MCF 10A (cell line): ENCODE measurements at places on chromosomes 1 and 21. TPM values are rescaled to one million over a fixed set of nuclear protein-coding genes. Genes with fewer than 3 reads are reported as not detected.
A peak's percentile ranks its signal among the peaks of the same experiment; 100 is the strongest.

The ECM1 gene
- 1.7 and 3.2 TPM in 2 replicates for total RNA-seq

The SLC45A1 gene
- 0.29 and 0.30 TPM in 2 replicates for total RNA-seq

The CTNNBIP1 gene
- total RNA-seq, result 31.3 and 31.4 TPM in 2 replicates

The C1QTNF12 gene
- total RNA-seq, result 1.5 and 3.3 TPM in 2 replicates

GRCh38 chr1:192763243-192763642 lies 45.6 kb upstream of the RGS2 start:
- H3K27ac ChIP-seq, result no peak overlapping the region
- H3K4me3 ChIP-seq, result no peak overlapping the region
- peak; percentile 51 for DNase-seq
- no peaks in the 10 kb centered on the region for H3K27me3 ChIP-seq

GRCh38 chr1:156622581-156623297 lies 3.5 kb downstream of the HAPLN2 start:
- peaks cover 78% of the 10 kb centered on the region for H3K27me3 ChIP-seq
- H3K4me3 ChIP-seq, result peak overlapping the region; percentile 5
- DNase-seq, result no peak
- peaks cover 12% of the 10 kb centered on the region for H3K4me1 ChIP-seq

DNA sequence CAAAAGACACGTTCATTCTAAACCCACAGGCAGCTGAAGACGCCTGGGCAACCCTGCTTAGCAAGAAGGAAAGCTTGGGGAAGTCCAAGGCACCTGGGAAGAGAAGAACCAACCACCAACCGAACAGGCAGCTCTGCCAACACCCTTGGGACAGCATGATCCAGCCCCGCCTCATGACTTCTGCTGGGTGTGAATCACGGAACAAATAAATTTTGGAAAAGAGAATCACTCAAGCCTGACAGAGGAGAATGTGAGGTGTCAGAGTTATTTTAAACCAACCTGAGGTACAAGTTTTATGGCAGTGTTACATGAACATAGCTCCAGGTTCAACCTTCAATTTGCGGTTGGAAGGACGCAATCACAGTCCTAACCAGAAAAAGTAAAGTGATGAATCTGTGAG lies 10.0 kb upstream of the PADI4 start:
- peak overlapping the region; percentile 35 for H3K4me3 ChIP-seq
- peak overlapping the region; percentile 73 for H3K27ac ChIP-seq
- peak; percentile 82 for DNase-seq
- no peaks in the 10 kb centered on the region for H3K27me3 ChIP-seq

DNA sequence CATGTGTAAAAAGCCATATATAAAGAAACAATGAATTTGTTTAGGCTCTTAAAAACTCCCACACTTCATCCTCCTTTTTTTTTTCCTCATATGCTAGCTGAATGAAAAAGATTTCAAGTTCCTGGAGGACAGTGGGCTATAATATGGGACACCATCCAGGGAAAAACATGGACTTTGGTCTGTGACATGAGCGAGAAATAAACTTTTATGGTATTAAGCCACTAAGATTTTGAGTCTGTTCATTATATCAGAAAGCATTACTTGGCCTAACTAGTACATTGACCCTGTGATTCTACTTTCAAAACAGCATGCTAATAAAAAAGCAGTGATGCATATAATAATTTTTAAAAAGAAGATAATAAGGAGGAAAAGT lies 392.3 kb upstream of the CAMK1G start:
- H3K27ac ChIP-seq, result no peak overlapping the region
- H3K4me3 ChIP-seq, result no peak overlapping the region
- no peaks in the 10 kb centered on the region for H3K36me3 ChIP-seq
- no peaks in the 10 kb centered on the region for H3K4me1 ChIP-seq
- H3K27me3 ChIP-seq, result no peaks in the 10 kb centered on the region

DNA sequence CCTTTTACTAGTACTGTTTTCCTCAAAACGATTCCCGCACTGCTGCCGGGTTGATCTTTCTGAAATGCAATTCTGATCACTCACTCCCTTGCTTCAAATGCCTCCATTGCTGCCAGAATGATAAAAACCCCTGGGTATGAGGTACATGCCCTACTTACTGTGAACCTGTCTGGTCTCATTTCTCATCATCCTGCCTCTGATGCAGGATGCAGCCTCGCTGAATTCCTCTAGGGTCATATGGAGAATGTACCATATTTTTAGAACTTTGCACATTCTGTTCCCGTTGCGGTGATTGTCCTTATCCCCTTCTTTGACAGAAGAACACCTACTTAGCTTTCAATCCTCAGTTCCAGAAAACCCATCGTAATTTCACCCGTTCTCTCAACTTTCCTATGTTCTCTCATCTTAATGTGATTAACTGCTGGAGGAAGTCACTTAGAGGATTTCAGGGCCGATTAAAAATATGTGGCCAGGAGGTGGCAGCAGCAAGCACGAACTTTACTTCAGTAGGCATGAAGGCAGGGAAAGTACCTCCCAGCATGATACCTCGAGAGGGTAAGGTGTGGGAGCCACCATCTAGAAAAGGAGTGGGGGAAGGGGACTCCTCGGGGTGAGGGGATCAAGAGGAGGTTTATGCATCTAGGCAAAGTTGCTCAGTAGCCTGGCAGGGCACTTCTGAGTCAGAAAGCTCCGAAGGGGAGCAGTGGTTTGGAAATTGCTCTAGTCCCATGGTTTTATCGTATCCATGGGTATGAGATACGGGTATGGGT lies 361.5 kb upstream of the ZP4 start:
- H3K36me3 ChIP-seq, result no peaks in the 10 kb centered on the region
- no peak overlapping the region for H3K27ac ChIP-seq
- H3K4me1 ChIP-seq, result peaks cover 7% of the 10 kb centered on the region
- H3K4me3 ChIP-seq, result no peak overlapping the region
- DNase-seq, result peak; percentile 84
- no peaks in the 10 kb centered on the region for H3K27me3 ChIP-seq

DNA sequence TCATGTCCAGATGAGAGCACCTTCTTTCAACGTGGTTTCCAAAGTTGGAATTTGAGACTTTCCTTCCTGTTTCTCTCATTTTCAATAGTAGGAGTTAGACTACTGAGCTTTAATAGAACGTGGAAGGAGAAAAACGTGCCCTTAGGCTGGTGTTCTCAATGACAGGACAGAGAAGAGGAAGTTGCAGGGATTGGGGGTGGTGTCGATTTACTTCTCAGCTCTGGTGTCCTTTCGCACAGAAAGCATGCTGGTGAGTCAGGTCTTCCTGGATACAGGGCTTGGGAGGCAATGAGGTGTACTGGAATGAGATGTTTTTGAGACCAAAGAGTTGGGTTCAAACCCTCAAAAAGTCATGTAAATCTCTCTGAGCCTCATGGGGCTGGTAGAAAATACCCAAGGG lies 67.1 kb downstream of the HIVEP3 start:
- no peak overlapping the region for H3K4me3 ChIP-seq
- DNase-seq, result peak; percentile 85
- no peaks in the 10 kb centered on the region for H3K36me3 ChIP-seq
- no peak overlapping the region for H3K27ac ChIP-seq
- H3K27me3 ChIP-seq, result no peaks in the 10 kb centered on the region

- peaks cover 21% of the 10 kb centered on the region for H3K4me1 ChIP-seq
- no peak for DNase-seq
- no peaks in the 10 kb centered on the region for H3K36me3 ChIP-seq
- no peak overlapping the region for H3K4me3 ChIP-seq
These were observed 12.7 kb downstream of the ADAMTS1 start for GRCh38 chr21:26832546-26832945.

- H3K36me3 ChIP-seq, result no peaks in the 10 kb centered on the region
- no peaks in the 10 kb centered on the region for H3K4me1 ChIP-seq
- H3K27ac ChIP-seq, result no peak overlapping the region
- DNase-seq, result peak; percentile 15
These were observed 102.5 kb downstream of the KCNN3 start for GRCh38 chr1:154767315-154768240.

GRCh38 chr1:199843861-199844260 lies 183.6 kb upstream of the NR5A2 start:
- no peak overlapping the region for H3K27ac ChIP-seq
- H3K27me3 ChIP-seq, result no peaks in the 10 kb centered on the region
- H3K4me3 ChIP-seq, result no peak overlapping the region

GRCh38 chr21:41744028-41744930 lies 22.6 kb downstream of the RIPK4 start:
- H3K4me3 ChIP-seq, result no peak overlapping the region
- H3K4me1 ChIP-seq, result no peaks in the 10 kb centered on the region
- peaks cover 97% of the 10 kb centered on the region for H3K36me3 ChIP-seq
- no peak overlapping the region for H3K27ac ChIP-seq
- no peak for DNase-seq
- H3K27me3 ChIP-seq, result no peaks in the 10 kb centered on the region

- H3K4me1 ChIP-seq, result peaks cover 9% of the 10 kb centered on the region
- H3K27me3 ChIP-seq, result peaks cover 16% of the 10 kb centered on the region
- no peaks in the 10 kb centered on the region for H3K36me3 ChIP-seq
- no peak overlapping the region for H3K4me3 ChIP-seq
- H3K27ac ChIP-seq, result no peak overlapping the region
These were observed 31.1 kb downstream of the LHX8 start for GRCh38 chr1:75165264-75165663.

- no peak overlapping the region for H3K4me3 ChIP-seq
- no peak overlapping the region for H3K27ac ChIP-seq
- H3K4me1 ChIP-seq, result peaks cover 9% of the 10 kb centered on the region
- DNase-seq, result peak; percentile 55
These were observed 667.1 kb downstream of the LTN1 start for GRCh38 chr21:28325618-28326017.

DNA sequence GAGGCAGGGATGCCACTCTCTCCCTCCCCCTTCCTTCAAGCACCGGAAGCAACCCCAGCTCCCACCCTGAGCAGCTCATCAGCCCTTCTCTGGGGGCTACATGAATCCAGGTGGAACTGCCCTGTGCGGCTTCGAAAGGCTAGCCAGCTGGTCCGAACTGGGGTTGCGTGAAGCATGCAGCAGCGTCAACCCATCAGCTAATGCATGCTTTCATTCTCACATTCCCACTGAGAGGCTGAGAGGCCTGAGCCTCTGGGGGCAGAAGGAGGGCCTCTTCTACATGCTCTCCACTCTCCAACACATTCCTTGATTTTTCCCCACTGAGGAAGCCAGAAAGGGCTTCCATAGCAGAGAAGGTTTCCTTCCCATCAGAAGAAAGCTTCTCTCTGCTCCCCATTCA lies 5.6 kb downstream of the RXRG start:
- H3K36me3 ChIP-seq, result no peaks in the 10 kb centered on the region
- DNase-seq, result no peak
- H3K27ac ChIP-seq, result no peak overlapping the region
- H3K27me3 ChIP-seq, result peaks cover 52% of the 10 kb centered on the region
- H3K4me1 ChIP-seq, result no peaks in the 10 kb centered on the region

GRCh38 chr1:73755649-73756048 lies 442.3 kb downstream of the LRRIQ3 start:
- no peak overlapping the region for H3K27ac ChIP-seq
- no peaks in the 10 kb centered on the region for H3K27me3 ChIP-seq
- H3K4me1 ChIP-seq, result no peaks in the 10 kb centered on the region
- H3K36me3 ChIP-seq, result no peaks in the 10 kb centered on the region
